NCI-H187 treated with DMSO at 0.1 percent for 48 hours (cell line): ENCODE measurements at places on chromosomes 12 and 14.

- DNase-seq = no peak
Observed at GRCh38 chr14:35878272-35879150, 52.4 kb downstream of the BRMS1L start.

GRCh38 chr12:116376354-116377193 is 99.1 kb upstream of the MED13L start:
- no peak for DNase-seq

- peak; percentile 4 for DNase-seq
Observed at GRCh38 chr12:84842406-84843013, 70.1 kb downstream of the SLC6A15 start.

DNA sequence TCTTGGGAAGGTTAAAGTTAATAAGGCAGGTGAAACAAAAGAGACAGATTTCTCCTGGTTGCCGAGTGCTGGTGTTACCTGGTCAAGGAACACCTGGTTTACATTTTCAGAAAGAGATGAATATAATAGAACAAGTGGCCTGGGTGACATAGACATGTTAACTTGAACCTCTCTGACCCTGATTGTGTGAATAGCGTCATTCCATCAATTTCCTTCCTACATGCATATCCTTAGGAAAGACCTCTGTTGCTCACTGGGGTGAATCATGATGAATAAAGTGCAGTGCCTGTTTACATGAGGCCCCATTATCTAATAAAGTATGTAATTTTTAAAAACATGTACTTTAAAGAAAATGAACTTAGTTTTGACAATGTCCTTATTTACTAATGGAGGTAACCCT is 1822.9 kb upstream of the FLRT2 start:
- no peak for DNase-seq

- no peak for DNase-seq
Observed at GRCh38 chr12:77521508-77522115, 309.1 kb upstream of the NAV3 start.
